Nephron progenitor cell (in vitro differentiated cells): ENCODE measurements at places on chromosomes 7 and 10.

DNA sequence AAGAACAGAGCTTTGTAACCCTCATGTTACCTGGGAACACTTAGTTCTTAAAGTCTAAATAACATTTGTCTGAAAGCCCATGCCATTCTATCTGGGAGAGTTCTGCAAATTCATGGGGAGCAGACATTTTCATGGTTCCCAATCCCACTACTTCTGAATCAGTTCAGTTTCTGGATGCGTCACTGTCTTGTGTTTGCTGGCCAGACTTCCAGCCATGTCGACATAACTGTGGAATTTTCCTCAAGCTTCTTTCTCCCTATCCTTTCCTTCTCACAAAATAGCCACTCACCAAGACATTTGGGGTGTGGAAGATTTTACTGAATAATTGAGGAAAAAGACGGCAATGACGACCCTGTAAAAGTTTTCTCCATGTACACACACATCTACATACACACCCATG lies 272.5 kb downstream of the NEBL start:
- no peak for DNase-seq
- no peaks in the 10 kb centered on the region for H3K36me3 ChIP-seq
- H3K27ac ChIP-seq: no peak overlapping the region
- H3K27me3 ChIP-seq: no peaks in the 10 kb centered on the region
- peaks cover 14% of the 10 kb centered on the region for H3K4me1 ChIP-seq

DNA sequence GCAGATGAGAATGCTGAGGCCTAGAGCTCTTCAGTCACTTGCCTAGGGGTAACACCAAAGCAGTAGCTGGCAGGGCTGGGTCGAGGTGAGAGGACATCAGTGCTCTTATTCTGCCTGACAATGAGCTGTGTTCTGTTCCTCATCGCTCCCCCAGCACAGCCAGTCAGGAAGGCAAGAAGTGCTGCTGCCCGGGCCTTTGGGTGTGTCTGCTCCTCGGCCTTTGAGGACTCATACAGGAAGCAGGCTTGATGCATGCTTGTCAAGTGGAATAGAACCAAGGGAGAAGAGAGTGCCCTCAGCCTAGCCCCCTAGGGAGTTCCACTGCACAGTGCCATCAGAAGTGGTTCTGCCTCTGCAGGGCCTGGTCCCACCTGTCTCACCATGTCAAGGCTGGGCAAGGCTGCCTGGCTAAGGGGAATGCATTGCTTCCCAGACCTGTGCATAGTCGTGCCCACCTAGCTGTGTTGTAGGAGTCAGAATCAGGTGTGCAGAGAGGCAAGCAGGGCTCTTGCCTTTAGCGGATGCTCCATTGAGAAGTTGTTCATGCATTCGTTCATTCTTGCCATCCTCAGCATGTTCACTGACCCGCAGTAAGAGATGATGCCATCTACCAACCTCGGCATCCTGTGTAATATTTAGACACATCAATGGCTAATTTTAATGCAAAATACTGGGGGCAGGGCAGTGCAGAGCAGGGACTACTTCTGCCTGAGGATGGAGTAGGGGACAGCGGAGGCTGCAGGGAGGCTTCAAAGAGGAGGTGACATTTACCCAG lies 156.6 kb downstream of the RPS24 start:
- H3K27ac ChIP-seq: no peak overlapping the region
- no peaks in the 10 kb centered on the region for H3K36me3 ChIP-seq
- no peak overlapping the region for H3K4me3 ChIP-seq
- peaks cover 8% of the 10 kb centered on the region for H3K27me3 ChIP-seq
- H3K4me1 ChIP-seq: peaks cover 13% of the 10 kb centered on the region

DNA sequence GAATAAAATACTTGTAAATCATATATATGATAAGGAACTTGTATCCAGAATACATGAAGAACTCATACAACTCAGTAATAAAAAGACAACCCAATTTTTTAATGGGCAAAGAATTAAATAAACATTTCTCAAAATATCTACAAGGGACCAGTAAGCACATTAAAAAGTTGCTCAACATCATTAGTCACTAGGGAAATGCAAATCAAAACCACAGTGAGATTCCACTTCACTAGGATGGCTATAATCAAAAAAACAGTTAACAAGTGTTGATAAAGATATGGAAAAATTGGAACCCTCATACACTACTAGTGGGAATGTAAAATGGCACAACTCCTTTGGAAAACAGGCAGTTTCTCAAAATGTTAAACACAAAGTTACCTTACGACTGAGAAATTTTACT lies 40.3 kb upstream of the YAE1 start:
- no peaks in the 10 kb centered on the region for H3K36me3 ChIP-seq
- no peak for DNase-seq
- H3K4me1 ChIP-seq: peaks cover 5% of the 10 kb centered on the region
- no peak overlapping the region for H3K27ac ChIP-seq
- peaks cover 6% of the 10 kb centered on the region for H3K27me3 ChIP-seq
- H3K4me3 ChIP-seq: no peak overlapping the region

DNA sequence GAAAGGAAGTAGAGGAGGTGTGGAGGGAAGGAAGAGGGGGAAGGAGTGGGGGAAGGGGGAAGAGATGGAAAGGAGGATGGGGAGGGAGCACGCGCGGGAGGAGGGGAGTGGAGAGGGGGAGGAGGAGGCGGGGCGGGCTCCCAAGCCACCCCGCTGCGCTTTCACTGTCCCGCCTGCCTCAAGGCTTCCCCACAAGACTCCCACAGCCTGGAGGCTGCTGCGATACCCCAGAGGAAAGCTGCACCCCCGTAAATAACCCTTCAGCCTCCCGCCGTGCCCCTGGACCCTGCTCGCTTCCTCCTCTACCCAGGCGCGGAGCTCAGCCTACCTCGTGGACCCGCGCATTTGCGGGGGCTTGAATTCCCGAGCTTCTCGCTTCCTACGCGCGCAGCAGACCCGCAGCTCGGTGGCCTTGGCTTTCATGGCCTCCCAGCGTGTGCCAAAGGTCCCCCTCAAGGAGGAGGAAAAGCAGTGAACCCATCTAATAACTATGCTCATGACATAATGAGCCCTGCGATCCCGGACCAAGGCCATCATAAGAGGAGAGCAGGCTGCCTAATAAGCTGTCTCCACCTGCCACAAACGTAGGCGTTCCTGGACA lies at the start of gene C10orf67:
Gene C10orf67, minus strand, starts transcription at position 557 of the 601 bp plus-strand sequence. Its CDS starts 23 bp downstream, at position 534.
- H3K36me3 ChIP-seq: no peaks in the 10 kb centered on the region
- DNase-seq: peak; percentile 58
- peaks cover 7% of the 10 kb centered on the region for H3K27me3 ChIP-seq
- H3K4me1 ChIP-seq: peaks cover 56% of the 10 kb centered on the region

DNA sequence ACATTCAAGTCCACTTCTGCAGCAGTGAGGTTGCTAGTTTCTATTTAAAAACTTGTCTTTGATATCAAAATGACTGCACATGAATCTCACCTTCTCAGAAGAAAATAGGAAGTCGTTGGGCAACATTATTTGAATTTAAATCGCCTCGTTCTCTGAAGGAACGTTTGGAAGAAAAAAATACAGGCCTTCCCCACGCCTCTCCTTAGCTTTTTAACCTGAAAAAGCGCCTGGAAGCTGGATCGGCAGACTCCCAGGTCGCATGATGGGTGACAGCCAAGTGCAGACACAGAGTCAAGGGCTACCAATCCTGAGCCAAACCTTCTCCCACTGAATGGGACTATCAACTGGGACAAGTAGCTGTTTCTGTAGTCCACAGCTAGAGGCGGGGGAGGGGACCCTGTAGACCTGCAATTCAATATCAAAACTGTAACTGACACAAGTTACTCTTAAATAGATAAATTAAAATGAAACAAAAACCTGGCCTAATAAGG lies 2.2 kb downstream of the FAM53B start:
- H3K4me3 ChIP-seq: peak overlapping the region; percentile 97
- H3K27ac ChIP-seq: no peak overlapping the region
- DNase-seq: no peak
- H3K4me1 ChIP-seq: peaks cover 78% of the 10 kb centered on the region

DNA sequence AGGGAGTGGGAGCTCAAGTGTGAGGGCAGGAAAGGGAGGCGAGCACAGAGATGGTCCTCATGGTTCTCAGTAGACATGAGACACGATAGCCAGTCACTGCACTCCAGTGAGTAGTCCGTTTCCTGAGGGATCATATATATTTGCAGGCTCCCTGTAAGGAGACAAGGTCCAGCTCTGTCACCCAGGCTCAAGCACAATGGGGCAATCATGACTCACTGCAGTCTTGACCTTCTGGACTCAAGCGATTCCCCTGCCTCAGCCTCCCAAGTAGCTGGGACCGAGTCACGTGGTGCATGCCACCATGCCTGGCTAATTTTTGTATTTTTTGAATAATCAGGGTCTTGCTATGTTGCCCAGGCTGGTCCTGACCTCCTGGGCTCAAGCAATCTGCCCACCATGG lies 116.7 kb downstream of the CCDC3 start:
- H3K27me3 ChIP-seq: peaks cover 8% of the 10 kb centered on the region
- peaks cover 8% of the 10 kb centered on the region for H3K4me1 ChIP-seq
- H3K4me3 ChIP-seq: no peak overlapping the region
- no peak for DNase-seq

DNA sequence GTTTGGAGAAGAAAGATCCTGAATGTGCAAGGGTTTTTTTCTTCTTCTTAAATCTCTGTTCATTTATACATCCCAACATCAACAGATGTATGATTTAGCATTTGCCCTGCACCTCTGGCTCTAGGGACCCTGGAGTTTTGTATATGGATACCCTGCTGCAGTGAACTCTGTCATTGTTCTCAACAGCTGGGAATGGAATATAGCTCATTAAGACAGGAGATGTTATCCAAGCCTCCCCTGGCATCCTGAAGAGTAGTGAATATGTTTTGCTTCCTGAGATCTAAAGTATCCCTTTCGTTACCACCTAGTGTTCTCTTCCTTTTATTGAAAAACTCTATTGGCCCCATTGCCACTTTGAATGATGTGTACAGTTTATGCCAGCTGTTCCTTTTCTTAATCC lies 275.9 kb downstream of the EXOC4 start:
- no peak overlapping the region for H3K4me3 ChIP-seq
- H3K27ac ChIP-seq: peak overlapping the region; percentile 31
- DNase-seq: no peak
- H3K4me1 ChIP-seq: no peaks in the 10 kb centered on the region

DNA sequence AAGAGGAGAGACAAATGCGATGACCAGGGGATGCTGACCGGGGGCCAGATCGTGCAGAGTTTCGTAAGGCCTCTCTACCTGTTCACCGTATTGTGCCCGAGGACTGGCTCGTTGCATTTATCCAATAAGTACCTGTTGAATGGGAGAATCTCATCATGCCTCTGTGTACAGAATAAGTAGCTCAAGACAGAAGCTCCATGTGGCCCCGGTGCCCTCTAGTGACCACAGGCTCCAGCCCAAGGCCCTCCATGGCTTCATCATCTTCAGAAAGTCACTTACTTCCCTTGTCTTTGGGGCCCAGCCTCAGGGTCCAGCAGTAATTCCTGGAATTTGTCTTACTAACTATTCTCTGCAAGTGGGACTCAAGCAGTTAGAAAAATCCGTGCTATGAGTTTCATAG lies 151.0 kb downstream of the CHN2 start:
- peaks cover 11% of the 10 kb centered on the region for H3K4me1 ChIP-seq
- peak; percentile 22 for DNase-seq
- H3K4me3 ChIP-seq: no peak overlapping the region

DNA sequence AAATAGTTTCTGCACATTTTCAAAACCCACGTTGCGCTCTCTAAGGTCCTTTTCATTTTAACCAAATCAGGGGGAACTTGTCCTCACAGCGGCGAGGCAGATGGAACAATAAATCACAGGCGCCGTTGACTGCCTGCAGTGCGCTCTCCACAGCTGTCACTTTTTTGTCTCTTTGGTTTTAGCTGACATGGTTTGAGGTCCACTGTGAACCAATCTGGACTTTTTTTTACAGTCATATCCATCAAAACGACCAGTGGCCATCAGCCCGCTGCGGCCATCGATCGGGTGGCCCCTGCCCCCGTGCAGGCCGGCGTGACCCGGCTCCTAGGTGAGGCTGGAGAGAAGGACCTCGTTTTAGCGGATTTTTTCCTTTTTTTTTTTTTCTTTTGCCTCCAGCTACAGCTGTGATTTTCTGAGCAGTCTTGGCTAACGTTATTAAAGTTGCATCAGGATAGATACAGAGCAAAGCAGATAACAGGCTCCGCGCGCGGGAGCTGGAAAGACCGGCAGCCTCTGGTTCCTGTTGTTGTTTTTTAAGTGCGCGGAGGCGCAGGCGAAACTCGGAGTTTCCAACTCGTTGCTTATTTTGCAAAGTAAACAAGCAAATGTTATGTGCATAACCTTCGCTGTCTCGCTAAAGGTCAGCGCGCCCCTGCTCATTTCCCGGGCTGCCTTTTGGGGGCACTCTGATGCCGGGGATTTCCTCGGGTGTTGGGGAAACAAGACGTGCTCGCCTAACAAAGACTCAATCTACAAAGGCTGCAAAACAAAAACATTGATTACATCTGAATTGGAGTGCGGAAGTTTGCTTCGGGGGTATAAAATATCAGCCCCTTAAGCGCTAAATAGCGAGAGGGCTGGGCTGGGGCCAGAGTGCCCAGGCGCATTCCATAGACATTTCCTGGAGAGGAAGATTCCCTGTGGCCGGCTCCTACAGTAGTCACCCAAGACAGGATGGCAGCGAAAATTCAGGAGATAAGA lies 414.8 kb upstream of the MKI67 start:
- peaks cover 14% of the 10 kb centered on the region for H3K27me3 ChIP-seq
- peaks cover 65% of the 10 kb centered on the region for H3K4me1 ChIP-seq
- peak overlapping the region; percentile 85 for H3K4me3 ChIP-seq
- H3K27ac ChIP-seq: peak overlapping the region; percentile 59

DNA sequence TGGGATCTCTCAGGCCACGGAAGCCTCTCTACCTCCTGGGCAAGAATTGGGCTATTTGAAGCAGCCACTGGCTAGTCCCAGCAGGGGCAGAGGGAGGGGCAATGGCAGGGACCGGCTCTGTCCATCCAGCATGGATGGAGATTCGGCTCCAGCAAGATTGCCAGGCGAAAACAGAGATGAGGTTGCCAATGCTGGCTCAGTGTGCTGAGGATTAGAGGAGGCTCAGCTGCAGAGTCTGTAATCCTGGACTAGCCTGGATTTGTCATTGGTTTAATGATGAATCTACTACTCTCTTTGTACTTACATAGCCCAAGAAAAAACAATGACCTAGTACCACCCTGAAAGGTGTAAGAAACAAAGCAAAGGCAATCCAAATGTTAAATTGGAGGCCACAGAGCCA lies 112.2 kb upstream of the PDCD4 start:
- H3K4me1 ChIP-seq: peaks cover 35% of the 10 kb centered on the region
- no peaks in the 10 kb centered on the region for H3K36me3 ChIP-seq
- no peak for DNase-seq
- H3K27ac ChIP-seq: no peak overlapping the region
- H3K4me3 ChIP-seq: no peak overlapping the region
